ENCODE measurements at places on chromosomes 5 and 9.
A peak's percentile ranks its signal among the peaks of the same experiment; 100 is the strongest.

- DNase-seq, result no peak
Measured at GRCh38 chr9:1404940-1405339, 354.8 kb downstream of the DMRT2 start.

DNA sequence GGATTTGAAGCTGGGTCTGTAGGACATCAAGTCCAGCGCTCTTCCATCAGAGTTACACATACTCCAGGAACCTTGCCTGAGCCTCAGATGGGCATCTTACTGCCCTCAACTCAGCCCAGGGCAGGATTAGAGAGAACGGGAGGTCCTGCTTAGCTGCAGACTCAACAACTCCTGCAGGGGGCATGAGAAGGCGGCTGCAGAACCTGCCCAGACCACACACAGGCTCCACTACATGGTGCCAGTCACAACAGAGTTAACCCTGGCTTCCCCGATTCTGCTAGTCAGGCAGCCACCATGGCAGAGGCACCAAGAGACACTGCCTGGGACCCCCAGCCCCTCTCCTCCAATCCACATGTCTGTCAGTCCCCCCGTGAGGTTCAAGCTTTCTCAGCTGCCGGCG is 23.9 kb upstream of the CPLX2 start:
- no peak for DNase-seq

- no peak for DNase-seq
Measured at GRCh38 chr9:106218854-106219253, 524.5 kb downstream of the TMEM38B start.

DNA sequence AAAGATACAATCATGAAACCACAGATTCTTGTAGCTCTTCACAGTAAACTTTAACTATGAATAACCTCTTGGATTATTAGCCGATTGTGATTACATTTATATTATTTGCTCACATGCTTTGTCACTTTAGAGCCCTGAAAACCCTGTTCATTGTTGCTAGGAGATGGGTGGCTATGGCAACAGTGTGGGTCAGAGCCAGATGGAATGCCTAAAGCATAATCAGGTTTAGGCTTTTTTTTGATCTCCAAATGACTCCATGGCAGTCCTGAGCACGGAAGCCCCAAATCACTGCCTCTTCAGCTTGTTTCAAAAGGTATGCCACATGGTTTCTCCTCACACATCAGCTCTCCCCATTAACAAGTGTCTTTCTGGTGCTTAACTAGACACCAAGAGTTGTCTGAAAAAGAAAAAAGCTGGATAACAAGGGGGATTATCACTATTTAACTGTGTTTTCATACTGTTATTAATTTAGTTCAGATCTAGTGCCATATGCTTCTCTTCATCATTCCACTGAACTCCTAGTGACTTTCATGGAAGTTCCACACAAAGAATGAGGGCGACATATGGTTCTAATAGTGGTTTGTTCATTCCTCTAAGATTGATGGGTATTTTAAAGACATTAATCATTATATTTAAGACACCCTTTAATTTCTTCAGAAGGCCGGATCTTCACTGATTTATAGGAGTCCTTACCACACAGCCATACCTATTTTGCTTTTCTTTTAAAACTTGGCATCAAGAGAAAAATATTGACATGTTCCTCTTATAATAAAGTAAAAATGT is 88.8 kb upstream of the PAM start:
- peak; percentile 53 for DNase-seq

All from DMS79 treated with DMSO at 0.1 percent for 48 hours (cell line).